ENCODE measurements at places on chromosomes 16 and 17. TPM values are rescaled to one million over a fixed set of nuclear protein-coding genes. Genes with fewer than 3 reads are reported as not detected.

The SDR42E1 gene
- 1.3 TPM for total RNA-seq

The SOST gene
- total RNA-seq, result not detected

The TMEM204 gene
- 18.6 TPM for total RNA-seq

The C1QTNF8 gene
- total RNA-seq, result not detected

The PABPN1L gene
- total RNA-seq, result not detected

The ABCA8 gene
- 31.2 TPM for total RNA-seq

- no peak for DNase-seq
Observed at GRCh38 chr16:29151317-29151716, 166.5 kb downstream of the LAT start.

DNA sequence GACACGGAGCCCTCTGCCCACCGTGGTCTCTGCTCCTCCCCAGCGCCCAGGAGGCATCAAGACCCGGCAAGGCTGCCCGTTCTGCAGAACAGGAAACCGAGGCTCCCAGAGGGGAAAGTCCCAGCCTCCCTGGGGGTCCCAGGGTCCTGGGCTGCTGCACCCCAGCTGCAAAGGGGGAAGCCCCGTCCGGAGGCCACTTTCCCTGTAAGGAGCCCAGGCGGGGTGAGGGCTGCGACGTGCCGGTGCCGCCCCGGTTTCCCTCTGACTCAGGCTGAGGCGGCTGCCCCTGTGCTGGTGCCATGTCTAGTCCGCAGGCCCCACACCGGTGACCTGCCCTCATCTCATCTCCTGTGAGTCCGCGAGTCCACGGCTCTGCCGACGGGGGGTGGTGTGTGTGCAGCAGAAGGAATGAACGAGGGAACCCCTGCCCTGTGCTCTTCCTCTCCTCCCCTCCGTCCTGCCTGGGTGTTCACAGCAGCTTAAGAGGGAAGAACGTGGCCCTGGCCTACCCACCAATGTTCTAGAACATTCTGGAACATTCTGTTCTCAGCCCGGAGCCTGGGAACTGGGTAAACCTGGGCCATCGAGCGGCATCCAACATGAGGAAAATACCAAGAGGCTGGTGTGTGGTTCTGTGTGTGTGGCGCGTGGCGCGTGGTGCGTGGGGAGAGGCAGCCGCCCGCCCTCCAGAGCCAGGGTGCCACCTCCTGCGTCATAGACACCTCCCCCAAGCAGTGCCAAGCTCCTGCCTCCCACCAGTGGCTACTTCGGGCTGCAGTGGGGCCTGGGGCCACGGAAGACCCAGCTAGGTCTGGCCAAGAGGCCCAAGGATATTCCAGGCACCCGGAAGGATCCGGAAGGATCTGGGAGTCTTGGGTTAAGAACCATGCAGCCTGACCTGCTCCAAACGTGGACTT is 7.0 kb upstream of the CBFA2T3 start:
- no peak for DNase-seq

GRCh38 chr17:28372203-28372944 is 880 bp downstream of the SARM1 start:
- no peak for DNase-seq

DNA sequence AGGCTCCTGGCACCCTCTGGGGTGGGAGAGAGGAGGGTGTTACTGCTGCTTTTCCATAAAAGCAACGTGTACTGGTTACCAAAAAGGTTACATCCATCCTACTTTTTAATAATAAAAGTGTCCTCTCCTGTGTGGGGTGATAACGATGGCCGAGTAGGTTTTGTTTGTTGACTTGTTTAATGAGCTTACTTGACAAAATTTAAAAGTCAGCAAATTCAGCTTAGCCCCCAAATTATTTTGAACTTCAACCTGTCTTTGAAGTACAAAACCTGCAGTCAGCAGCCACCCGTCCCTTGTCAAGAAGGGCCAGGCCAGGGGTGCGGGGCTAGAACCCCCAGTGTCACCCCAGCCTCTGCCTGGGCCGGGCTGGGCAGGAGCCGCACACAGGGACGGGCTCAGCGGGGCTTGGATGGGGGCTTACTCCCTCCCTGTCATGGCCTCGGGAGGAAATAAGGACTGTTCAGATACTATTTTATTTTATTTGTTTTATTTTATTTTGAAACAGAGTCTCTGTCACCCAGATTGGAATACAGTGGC is 103.9 kb upstream of the CHMP6 start:
- DNase-seq, result no peak

DNA sequence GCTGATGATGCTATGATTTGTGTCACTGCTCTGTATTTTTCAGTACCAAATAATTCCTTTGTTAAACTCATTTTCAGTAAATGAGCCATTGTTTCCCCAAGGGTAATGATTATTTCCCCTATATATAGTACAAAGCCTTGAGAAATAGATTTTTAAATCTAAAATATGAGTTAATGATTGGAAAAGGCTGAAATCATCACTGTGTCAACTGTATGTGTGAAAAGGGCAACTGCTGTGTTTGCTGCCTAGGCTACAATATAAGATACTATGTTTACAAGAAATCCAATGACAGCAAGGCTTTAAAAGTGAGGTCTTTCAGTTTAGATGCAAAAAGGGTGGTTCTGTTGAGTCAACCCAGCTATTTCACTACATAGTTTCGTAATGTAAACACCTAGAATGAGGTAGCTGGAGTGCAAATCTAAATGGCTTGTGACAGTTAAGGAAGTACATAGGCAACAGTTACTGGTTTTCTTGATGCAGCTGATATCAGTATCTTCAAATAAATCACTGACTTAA is 15.3 kb downstream of the NLK start:
- no peak for DNase-seq

- peak; percentile 72 for DNase-seq
Observed at GRCh38 chr16:75265911-75266701, 14.7 kb upstream of the BCAR1 start.

- no peak for DNase-seq
Observed at GRCh38 chr16:57504491-57504890, 18.2 kb upstream of the DOK4 start.

DNA sequence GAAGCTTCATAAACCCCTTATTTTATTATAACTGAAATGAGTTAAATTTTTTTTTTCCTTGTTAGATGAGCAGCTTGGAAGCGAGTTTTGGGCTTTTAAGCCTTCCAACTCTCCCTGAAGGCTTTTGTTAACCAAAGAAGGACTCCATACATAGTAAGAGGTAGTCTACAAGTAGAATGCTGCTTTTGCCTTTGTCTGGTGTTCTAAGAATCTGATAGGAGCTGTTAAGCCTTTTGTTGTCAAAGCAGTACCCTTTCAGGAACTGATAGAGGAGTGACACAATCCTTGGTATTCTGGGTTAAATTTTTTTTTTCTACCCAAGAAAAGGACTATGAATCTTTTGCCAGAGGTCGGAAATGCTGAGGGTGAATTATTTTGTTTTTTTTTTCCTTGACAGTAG is 26.1 kb downstream of the MAP2K4 start:
- no peak for DNase-seq

DNA sequence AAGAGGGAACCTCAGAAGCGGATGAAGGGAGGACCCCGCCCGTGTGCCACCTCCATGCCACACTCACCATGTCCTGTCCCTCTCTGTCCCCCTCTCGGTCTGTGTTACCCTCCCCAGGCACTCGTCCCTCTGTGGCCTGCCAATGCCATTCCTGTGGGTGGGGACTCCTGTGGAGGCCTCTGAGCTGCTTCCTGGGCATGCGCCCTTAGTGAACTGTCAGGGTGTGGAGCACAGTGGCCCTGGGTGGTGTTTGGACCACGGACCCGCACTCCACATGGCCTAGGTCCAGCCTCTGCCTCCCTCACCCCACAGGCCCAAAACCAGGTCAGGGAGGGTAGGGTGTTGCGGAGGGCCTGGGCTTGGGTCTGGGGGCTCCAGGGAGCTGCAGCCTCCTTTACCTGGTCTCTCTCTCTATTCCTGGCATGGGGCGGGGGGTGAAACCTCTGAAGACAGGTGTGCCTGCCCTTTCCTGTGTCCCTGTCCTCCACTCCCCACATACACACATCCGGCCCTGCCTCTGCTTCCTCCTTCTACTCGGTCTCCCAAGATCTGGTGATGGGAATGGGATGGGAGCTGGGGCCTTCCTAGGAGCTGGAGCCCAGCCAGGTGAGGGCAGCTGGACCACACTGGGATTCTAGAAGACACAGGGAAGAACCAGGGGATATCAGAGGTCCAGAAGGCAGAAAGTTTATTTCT is 11.5 kb upstream of the PKMYT1 start:
- DNase-seq, result no peak

- no peak for DNase-seq
Observed at GRCh38 chr16:86048882-86049585, 150.1 kb downstream of the IRF8 start.

- DNase-seq, result no peak
Observed at GRCh38 chr17:6498356-6498755, 54.1 kb downstream of the PIMREG start.

- DNase-seq, result peak; percentile 94
Observed at GRCh38 chr17:781805-782731, at the start of the genes GLOD4 and MRM3. Gene GLOD4, minus strand, starts transcription at chr17:782280. Its CDS starts 25 bp downstream, at chr17:782255. Gene MRM3, plus strand, starts transcription at chr17:782353. Its CDS starts 26 bp downstream, at chr17:782379.
